ENCODE measurements at places on chromosomes 6 and 20.

DNA sequence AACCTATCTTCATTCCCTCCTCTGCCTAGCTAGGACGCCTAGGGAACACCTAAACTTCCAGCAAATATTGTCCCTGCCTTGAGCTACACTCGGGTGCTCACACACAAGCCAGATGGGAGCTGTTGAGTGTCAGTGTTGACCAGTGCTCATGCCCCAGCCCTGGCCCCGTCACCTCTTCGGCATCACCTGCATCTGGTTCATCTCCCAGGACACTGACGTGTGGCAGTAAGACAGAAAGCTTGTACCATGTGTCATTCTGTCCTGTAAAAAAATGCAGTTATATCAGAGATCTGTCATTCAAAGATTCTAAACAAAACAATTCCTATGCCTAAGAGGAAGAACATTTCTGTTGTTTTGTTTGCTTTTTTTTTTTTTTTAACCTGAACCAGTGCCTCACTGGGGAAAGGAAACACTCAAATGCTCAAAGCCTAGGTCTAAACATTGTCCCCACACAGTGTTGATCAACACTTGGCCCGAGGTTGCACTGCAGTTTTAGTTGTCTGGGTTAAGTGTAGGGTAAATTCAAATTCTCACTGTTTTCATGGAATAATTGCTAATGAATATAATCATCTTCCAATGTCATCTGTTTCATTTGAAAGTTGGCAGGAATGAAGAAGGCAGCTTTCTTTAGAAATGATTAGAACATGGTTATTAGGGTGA lies 102.7 kb upstream of the SASH1 start:
- no peak for DNase-seq

GRCh38 chr6:102981490-102982015 lies 1588.0 kb downstream of the GRIK2 start:
- no peak for DNase-seq

DNA sequence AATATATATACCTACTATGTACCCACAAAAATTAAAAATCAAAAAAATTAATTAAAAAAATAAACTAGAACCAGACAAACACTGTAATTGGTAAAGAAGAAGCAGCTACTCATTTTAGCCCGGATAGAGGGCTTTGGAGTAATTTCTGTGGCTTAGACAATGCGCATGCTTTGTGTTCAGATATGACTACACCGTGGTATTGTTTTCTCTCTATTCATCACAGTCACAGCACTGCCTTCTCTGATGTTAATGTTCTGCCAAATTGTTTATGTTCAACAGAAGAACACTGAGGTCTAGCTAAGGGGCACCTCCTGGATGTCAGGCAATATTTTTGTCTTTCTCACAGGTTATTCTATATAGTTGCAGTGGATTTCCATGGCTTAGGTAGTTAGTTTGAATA lies 77.5 kb upstream of the GJE1 start:
- DNase-seq: no peak

GRCh38 chr20:62830821-62831220 lies 14.0 kb downstream of the COL9A3 start:
- no peak for DNase-seq

- DNase-seq: no peak
Observed at GRCh38 chr20:21246161-21246560, 57.0 kb upstream of the XRN2 start.

DNA sequence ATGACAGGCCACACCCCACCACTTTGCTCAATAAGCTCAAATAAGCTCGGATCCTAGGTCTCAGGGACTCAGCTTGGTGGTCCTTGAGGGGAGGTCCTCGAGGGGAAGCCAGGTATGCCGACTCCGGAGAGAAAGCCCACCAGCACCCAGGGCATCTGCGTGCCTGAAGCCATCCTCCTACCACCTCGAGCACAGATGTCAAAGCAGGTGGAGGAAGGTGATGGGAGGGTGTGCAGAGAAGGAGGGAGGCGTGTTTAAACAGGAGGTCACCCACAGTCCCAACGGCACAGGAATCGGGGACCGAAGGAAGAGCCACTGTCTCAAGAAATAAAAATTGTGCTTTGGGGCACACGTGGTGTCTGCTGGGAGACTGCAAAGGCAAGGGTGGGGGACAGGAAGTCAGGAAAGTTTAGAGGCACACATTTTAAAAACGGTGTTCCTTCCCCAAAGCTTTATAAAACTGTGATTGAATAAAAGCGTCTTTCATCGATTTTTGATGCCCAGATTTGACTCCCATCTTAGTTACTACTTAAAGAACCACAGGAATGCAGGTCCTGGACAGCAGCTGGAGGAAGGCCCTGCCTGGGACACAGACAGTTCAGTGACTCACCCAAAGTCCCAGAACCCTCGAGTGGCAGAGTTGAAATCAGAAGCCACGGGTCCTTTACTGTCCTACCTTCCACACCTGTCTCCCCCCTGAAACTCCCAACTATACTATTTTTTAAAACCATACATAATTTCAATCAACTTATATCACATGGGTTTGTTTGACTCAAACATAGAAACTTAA lies 221.0 kb upstream of the PDE10A start:
- DNase-seq: no peak

DNA sequence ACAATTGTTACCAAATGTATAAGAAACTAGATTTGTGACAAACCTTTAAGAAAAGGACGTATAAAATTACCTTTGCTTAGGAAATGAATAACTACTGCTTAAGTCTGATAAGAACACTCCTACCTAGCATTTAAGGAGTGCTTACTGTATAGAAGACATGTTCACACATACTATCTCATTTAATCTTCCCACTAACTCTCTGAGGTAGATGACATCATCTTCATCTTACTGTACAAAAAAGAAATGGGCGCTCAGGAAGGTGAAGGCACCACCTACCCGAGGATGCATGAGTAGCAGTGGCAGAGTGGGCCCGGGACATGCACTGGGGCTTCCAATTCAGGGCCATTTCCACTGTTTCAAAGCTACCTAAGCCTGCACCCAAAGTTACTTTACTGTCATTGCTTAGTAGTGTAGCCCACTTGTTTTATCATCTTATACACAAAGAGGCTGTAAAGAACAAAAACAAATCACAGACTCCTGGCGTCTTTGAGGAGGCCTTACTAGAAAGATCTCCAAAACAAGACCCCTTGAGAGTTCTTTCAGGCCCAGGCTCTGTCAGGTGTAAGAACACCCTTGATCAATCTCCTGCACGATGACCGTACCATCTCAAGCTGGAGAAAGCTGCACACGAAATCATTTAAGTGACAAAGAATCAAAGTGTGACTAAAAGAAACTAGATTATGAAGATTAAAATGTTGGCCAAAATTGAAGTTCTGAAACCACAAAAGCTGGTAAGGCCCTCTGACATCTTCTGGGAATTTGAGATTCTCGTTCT lies 128.0 kb downstream of the INSM1 start:
- DNase-seq: no peak

DNA sequence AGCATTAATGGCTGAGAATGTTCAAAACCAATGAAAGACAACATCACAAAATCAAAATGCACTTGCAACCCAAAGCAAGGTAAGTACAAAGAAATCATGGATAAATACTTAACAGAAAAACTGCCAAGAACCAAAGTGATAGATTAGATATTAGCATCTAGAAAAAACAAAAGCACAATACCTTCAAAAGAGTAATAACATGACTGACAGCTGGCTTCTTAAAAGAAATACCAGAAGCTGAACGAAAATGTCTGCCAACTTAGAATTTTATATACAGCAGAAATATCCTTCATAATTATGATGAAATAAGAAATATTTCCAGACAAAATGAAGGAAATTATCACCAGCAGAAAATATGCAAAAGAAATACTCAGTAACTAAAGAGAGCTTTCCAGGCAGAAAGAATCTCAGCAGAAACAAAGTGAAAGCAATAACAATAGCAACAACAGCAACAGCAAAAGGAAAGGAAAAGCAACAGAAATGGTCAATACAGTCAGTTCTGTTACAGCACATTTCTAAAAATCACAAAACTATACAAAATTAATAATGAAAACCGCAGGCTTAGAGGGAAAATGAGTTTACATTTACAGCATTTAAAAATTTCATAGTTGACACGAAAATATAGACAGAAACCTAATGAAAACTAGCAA lies 121.5 kb upstream of the MAN1A1 start:
- DNase-seq: no peak

- no peak for DNase-seq
Observed at GRCh38 chr6:146914489-146915483, 289.4 kb upstream of the STXBP5 start.

- DNase-seq: no peak
Observed at GRCh38 chr6:49151461-49151860, 311.6 kb downstream of the MMUT start.

- peak; percentile 35 for DNase-seq
Observed at GRCh38 chr6:158060455-158061360, 79.0 kb downstream of the SYNJ2 start.

DNA sequence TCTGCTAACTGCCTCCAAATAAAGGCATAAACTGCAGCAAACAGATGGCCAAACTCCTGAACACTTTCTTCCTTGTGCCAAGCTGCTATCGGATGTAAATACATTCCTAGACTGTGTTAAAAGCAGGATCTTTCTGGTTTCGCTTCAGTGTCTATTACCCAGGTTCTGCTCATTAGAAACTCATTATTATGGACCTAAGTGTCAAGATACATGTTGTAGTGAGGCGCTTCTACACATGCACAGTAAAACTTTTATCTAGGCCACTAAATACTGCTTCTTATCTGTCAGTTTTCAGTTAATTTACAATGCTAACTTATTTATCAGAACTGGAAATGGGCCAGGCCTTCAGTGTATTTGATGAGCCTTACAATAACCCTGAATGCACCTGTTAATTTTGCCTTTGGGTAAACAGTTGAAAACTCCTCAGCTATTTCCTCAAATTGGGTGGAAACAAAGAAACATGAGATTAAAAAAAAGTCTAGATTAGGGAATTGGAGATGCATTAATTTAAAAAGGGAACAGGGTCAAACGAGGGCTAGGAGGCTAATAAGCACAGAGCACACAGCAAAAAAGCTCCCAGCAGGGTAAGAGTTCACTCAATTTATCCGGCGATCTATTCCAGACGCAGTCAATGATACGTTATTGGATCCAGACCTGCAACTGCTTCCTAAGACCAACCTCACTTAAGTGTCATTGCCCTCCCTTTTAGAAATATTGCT lies 240.6 kb downstream of the FOXC1 start:
- DNase-seq: no peak

GRCh38 chr20:50992733-50993457 lies 30.0 kb downstream of the KCNG1 start:
- peak; percentile 24 for DNase-seq

Measured in CD4-positive, alpha-beta T cell treated with Interleukin-2 at 100 ng/mL for 4 hours (primary cell).